Left forelimb (tissue), 1 donor: ENCODE measurements at places on chromosomes 4 and X.

DNA sequence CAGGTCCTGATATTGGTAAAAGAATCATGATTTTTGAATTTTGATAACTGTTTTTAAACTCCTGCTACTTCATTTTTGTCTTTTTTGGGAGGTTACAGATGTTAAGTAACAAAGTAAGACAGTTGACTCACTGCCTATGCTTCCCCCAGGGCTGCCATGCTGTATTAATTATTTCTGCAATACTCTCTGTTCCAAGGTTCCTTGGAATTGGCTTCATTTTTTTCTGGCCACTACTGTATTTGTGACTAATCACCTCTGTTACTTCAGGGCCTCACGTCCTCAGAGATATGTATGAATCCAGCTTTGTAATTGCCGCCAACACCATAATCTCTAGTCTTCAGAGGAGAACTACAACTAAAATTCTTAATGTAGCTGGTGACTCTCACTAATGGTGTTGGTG lies 1729.3 kb downstream of the C4orf33 start:
- no peak for DNase-seq

GRCh38 chr4:2936773-2937145 lies 26.4 kb downstream of the NOP14 start:
- DNase-seq = peak; percentile 17

DNA sequence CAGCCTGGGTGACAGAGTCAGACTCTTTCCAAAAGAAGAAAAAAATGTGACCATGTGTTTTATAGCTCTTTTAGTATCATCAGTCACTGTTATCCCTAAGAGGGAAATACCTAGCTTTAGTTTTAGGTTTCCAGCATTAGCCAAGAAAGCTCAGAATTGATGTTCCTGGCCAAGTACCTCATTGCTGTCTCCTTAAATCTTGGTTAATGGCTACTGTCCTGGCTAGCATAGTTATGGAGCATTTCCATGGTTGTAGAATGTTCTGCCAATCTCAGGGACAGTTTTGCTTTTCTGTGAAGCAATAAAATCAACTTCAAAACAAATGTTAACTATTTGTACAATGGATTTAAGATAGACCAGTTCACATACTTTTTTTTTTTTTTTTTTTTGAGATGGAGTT lies 74.4 kb downstream of the HTT start:
- DNase-seq = no peak

- no peak for DNase-seq
Measured at GRCh38 chr4:6380746-6381410, 91.5 kb downstream of the PPP2R2C start.

- DNase-seq = no peak
Measured at GRCh38 chr4:56657128-56657527, 24.0 kb downstream of the HOPX start.

GRCh38 chr4:105586638-105587328 lies 34.4 kb downstream of the ARHGEF38 start:
- no peak for DNase-seq

DNA sequence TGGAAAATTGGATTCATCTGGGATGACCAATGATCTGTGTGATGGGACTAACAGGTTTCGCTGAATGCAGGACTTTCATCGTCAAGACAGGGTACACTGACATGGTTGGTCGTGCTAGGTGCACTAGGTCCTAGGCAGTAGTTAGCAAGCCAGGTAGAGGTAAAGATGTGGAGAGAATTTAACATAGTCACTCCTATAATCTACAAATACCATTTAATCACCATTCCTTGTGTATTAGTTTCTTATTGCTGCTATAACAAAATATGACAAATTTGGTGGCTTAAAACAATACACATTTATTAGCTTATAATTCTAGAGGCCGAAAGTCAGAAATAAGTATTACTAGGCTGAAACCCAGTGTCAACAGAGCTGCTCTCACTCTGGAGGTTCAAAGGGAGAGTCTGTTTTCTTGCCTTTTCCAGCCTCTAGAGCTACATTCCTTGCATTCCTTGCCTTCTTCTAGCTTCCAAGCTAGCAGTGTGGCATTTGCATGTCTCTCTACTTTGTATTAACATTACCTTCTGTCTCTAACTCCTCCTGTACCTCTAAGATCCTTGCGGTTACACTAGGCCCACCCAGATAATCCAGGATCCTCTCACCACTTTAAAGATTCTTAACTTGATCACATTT lies 98.7 kb upstream of the GRIA3 start:
- no peak for DNase-seq

GRCh38 chr4:85492336-85492735 lies 17.4 kb downstream of the ARHGAP24 start:
- DNase-seq = no peak

- DNase-seq = no peak
Measured at GRCh38 chrX:154409222-154409871, at the start of gene DNASE1L1. DNASE1L1 (minus strand) TSS chrX:154409254; CDS start chrX:154405568, 3,686 bp downstream.

GRCh38 chr4:33187035-33187434 lies 2466.9 kb downstream of the PCDH7 start:
- DNase-seq = no peak

- no peak for DNase-seq
Measured at GRCh38 chr4:100257567-100257966, 67.3 kb upstream of the DDIT4L start.

DNA sequence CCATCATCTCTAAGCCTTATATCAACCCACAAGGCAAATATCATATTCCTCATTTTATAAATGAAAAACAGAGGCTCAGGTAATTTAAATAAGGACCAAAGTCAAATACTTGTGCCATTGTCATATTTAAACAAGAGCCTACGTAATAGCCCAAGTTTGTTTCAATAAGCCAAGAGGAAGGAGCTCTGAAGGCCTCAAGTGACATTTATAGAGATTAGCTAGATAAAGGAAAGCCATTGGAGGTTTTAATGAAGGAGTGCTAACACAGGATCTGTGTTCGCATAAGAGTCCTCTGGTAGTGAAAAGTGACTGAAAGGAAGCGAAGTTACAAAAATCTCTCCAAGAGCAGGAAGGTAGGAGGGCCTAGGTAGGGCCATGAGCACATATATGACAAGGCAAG lies 384.9 kb upstream of the NOCT start:
- no peak for DNase-seq
